GM23248 (cell line): ENCODE measurements at places on chromosomes 12 and 14. TPM values are rescaled to one million over a fixed set of nuclear protein-coding genes. Genes with fewer than 3 reads are reported as not detected.

DNA sequence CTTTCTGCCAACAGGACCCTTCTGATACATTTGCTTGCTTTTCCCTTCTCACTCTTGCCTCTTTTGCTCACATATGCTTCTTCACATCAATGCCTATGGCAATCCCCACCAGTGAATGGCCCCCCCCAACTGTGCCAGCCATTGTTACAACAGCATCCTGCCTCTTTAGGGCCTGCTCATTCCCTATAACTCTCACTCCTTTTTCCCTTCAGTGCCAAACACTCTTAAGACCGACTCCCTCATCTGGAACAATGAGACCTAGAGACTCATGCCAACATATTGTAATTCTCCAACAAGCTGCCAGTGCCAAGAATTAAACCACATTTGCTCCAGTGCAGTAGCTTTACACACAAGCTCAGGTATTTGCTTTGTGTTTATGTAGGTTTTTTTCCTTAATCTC lies 189.0 kb downstream of the SOX5 start:
- DNase-seq, result no peak

- DNase-seq, result peak; percentile 39
Observed at GRCh38 chr14:104586832-104587620, 7.5 kb downstream of the C14orf180 start.

- no peak for DNase-seq
Observed at GRCh38 chr12:51836827-51837173, 11.7 kb downstream of the FIGNL2 start.

DNA sequence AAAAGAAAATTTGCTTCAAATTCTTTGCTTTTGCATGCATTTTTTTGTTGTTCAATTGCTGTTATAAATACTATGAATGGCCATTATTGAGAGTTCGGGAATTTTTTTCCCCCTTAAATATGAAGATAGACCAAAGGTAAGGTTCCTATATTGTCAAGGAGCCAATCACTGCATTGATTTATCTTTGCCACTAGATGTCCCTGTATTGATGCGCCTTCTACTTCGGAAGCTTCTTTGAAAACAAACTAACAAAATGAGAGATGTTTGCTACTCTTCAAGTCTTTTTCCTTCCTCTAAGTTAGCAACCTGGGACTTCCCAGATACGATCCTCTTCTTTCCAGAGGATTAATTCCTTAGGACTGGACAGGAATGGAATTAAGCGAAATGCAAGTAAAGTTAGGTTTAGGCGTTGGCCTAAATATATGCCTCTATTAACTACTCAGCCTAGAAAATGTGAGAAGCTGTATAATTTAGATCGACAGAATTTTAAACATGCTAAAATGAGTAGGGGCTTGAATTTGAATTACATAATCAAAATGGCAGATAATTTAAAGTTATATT lies 318.1 kb downstream of the AEBP2 start:
- DNase-seq, result peak; percentile 69

- DNase-seq, result no peak
Observed at GRCh38 chr12:76634133-76634532, 74.6 kb upstream of the OSBPL8 start.

GRCh38 chr12:90071996-90072395 lies 363.4 kb upstream of the ATP2B1 start:
- DNase-seq, result no peak

Gene SLC39A5
- not detected in 2 replicates for polyA plus RNA-seq

GRCh38 chr12:106873983-106874382 lies 81.7 kb upstream of the TMEM263 start:
- no peak for DNase-seq

DNA sequence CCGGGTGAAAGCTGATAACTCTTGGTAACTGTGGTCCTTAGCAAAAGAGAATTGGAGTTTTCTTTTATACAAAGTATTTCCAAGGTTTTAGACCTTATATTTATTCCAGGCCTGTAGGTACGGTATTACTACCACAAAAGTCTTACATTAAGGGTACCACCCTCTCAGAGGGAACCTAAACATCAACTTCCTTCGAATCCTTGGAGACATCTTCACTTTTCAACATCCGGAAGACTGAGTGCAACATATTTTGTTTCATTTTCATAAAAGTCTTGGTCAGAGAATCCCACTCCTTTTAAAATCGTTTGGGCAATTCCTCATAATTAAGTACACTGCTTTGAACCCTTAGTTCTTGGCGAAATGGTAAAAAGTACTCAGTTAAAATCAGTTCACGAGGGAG lies 1.2 kb downstream of the CNOT2 start:
- DNase-seq, result peak; percentile 30

DNA sequence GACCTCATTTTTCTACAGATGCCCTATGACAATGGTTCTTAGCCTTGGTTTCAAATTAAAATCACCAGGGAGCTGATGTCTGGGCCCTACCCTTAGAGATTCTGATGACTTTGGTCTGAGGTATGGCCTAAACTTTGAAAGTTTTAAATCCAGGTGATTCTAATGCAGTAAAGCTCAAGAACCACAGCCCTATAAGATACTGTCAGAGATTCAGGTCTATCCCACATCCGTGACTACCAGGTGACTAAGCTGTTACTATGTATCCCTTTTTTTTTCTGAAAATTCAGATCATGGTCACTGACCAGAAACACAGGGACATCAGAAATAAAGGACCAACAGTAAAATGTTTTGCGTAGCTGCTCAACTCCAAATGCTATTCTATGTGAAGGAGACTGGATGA lies 148.8 kb upstream of the BMP4 start:
- no peak for DNase-seq

- peak; percentile 70 for DNase-seq
Observed at GRCh38 chr14:77640756-77641533, 24.5 kb upstream of the SPTLC2 start.

GRCh38 chr14:65696801-65697200 lies 284.3 kb downstream of the FUT8 start:
- DNase-seq, result peak; percentile 57
